ENCODE measurements at places on chromosomes 4 and X.

- no peak for DNase-seq
Measured at GRCh38 chrX:2596045-2596444, 95.0 kb upstream of the CD99 start.

- DNase-seq = no peak
Measured at GRCh38 chr4:160370046-160370445, 1267.2 kb downstream of the RAPGEF2 start.

- DNase-seq = no peak
Measured at GRCh38 chr4:38668203-38668971, 4.4 kb downstream of the KLF3 start.

DNA sequence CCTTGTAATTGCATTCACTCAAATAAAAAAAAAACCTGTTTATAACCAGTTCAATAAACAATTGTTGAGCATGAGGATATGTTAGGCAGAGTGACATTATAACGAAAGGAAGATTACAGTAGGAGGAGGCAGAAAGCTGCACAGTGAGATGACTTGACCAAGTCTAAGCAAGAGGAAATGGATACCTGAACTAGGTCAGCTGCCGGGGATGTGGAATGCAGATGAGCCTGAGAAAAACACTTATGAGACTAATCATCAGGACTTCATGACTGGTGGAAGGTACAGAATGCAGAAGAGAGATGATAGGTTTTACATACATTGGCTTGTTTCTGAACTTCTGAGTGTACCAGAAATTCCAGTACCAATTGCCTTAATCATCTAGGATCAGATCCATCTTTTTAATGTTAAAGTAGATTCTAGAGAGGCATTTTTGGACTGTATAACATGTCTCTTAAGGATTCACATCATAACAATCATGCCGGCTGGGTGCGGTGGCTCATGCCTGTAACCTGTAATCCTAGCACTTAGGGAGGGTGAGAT is 208.1 kb upstream of the PPP3CA start:
- no peak for DNase-seq

DNA sequence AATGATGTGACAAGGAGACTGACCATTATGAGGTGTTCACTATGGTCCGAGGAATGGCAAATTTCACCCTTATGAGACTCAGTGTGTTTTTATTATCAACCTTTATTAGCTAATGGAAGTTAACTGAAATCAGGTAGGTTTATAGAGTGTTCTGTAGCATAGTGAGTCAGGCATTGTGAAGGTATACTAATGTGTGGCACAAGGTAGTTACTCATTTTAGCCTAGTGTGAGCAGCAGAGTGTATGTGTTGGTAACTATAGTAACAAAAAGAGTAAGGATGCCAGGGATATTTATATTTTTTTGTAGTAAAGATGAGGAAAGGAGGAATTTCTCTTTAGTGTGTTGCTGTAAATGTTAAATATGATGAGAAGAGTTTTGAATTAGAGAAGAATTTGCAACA is 12.0 kb downstream of the PDLIM5 start:
- DNase-seq = no peak

GRCh38 chrX:9339603-9340491 is 125.0 kb upstream of the TBL1X start:
- peak; percentile 24 for DNase-seq

DNA sequence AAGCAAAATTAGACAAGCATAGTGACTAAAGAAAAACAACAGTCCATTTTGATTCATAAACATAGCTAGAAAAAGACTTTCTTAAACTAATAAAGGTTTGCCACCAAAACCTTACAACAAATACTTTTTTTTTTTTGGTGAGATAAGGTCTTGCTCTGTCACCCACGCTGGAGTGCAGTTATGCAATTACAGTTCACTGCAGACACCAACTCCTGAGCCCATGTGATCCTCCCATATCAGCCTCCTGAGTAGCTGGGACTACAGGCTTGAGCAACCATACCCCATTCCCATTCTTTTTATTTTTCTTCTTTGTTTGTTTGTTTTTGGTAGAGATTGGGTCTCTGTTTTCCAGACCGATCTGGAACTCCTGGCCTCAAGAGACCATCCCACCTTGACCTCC is 247.2 kb upstream of the ADGRL3 start:
- DNase-seq = no peak

DNA sequence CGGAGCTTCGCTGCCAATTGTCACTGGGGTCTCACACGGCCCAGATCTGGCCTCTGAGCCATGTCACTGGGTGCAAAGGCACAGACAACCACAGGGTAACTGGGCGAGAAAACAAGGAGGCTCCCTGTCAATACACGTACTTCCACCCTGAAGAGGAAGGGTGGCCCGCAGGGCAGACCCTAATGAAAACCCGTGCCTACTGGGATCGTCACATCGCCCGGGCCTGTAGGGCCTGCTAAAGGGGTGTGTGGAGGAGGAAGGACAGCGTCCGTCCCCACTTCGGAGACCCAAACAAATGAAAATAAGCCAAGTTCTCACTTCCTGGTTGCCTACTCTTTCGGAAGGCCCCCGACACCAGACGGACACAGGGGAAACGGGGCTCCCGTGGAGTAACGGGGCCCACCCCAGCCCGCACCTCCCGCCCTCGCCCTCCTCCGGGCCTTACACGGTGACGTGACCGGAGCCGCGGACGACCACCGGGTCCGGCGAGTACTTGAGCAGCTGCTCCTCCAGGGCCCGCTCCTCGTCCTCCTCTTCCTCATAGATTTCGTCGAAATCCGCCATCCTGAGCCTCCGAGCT is 578 bp downstream of the CHIC2 start:
- no peak for DNase-seq

GRCh38 chr4:89586864-89587263 is 250.1 kb downstream of the SNCA start:
- no peak for DNase-seq

- DNase-seq = no peak
Measured at GRCh38 chr4:61180405-61180804, 19.7 kb upstream of the ADGRL3 start.

DNA sequence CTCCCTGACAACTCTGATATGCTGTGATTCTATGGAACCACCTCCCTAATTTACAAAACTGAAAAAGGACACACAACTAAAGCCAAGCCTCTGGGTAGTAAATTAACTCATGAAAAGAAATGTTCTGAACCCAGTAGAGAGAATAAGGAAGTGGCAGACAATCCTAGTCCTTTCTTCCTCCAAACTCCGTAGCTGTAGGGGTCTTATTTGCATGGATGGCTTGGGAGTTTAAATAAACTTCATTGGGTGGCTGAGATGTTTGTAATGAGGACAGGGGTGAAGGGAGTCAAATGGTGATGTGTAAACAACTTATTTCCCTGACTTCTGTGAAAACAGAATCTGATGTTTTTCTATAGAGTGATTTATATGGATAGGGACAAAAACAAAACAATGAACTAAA is 59.3 kb downstream of the GPC3 start:
- no peak for DNase-seq
